ENCODE measurements at places on chromosomes 12 and 14.
A peak's percentile ranks its signal among the peaks of the same experiment; 100 is the strongest.

DNA sequence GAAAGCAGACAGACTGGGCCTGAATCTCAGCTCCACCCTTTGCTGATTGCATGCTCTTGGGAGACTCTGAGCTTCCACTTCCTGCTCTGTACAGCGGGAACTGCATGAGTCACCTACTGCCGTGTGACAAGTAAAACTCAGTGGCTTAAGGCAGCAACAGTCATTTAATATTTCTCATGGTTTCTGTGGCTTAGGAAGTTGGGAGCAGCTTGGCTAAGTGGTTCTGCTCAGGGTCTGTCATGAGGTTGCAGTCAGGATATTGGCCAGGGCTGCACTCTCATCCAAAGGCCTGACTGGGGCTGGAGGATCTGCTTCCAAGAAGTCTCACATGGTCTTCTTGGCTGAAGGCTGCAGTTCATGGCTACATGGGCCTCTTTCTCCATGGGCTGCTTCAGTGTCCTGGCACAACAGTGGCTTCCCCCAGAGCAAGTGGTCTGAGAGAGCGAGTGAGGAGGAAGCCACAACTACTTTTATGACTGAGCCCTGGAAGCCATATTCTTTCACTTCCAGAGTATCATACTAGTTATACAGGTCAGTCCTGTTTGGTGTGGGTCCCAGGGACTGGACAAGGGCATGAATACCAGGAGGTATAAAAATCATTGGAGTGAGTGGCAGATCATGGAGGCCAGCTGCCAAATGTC, 49.7 kb downstream of the FAM222A start:
- peak; percentile 72 for DNase-seq

DNA sequence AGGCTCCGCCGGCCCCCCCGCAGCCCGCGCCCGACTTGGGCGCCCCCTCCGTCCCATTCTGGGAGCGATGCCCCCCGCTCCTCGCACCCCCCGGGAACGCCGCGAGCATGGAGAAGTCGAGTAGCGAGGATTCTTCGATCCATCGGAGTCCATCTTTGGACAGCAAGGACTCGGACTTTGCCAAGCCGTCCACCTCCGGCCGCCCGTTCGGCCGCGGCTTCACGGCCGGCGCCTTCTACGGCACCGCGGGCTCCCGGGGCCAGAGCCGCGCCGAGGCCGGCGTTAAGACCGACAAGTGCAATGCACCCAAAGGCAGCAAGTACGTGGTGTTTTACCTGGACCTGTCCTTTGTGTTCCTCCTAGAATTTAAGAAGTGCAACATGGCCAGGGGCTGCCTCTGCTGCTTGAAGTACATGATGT, 123.6 kb downstream of the TSPAN9 start:
- DNase-seq, result no peak

GRCh38 chr12:56362130-56363059, at the start of gene APOF:
APOF (minus strand) TSS chr12:56362857; CDS start chr12:56362745, 112 bp downstream.
- DNase-seq, result no peak

DNA sequence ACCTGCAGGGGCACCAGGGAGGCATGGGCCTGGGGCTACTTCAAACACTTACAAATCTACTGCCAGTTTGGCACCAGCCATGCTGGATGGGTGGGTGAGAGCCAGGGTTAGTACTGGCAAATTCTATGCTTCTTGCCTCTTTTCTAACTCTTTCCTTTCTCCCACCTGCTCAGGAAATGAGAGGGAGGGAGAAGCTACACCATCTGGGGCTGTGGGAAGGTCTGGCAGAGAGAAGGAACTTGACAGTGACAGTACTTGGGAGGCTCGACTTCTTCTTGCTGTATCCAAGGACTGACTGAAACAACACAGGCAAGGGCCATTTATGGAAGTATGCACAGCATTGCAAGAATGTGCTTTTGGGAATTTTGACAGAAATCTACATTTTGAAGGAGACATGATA, 149.6 kb upstream of the DYRK2 start:
- no peak for DNase-seq

GRCh38 chr12:127272864-127273263, 994.1 kb upstream of the TMEM132C start:
- DNase-seq, result peak; percentile 99

- no peak for DNase-seq
These were observed 127.2 kb downstream of the RIMBP2 start for GRCh38 chr12:130588696-130589539.

DNA sequence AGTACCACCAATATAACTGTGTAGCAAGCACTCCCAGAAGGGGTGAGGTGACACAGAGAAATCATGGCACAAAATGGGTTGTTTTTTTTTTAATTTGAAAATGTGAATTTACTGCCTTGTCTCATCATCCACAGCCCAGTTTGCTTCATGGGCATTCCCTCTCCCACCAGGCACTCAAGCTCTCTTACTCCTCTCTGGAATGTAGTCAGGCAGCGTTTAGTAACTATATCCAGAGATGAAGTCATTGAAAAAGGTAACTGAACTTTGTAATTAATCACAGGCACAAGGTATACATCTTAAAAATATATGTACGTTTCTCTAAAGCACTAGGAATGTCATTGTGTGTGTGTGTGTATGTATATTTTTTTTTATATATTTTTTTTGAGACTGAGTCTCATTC, 91.4 kb downstream of the FAR2 start:
- DNase-seq, result no peak

DNA sequence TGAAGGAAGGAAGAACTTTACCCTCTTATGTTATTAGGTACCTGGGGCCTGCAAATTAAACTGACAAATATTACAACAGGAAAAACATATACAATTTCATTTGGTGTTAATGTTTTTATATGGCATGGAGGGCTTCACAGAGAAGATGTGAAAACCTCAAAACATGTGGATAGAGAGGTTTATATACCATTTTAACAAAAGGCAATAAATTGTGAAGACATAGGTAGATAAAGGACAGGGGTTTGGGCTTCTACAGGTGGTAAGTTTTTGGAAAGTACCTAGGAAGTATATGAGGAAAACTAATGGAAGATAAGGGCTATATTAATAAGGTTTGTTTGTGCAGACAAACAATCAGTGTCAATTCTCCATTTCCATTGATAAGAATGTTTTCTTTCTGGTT, 95.1 kb upstream of the ATF7IP start:
- no peak for DNase-seq

All from GM23248 (cell line).